Stimulated activated CD8-positive, alpha-beta memory T cell treated with anti-CD3 and anti-CD28 coated beads, Interleukin-15, amount 100 ng/mL, for 4 hours (primary cell): ENCODE measurements at places on chromosomes 1 and 21.

GRCh38 chr1:181801617-181802016 is 259.9 kb downstream of the ZNF648 start:
- no peak for DNase-seq

DNA sequence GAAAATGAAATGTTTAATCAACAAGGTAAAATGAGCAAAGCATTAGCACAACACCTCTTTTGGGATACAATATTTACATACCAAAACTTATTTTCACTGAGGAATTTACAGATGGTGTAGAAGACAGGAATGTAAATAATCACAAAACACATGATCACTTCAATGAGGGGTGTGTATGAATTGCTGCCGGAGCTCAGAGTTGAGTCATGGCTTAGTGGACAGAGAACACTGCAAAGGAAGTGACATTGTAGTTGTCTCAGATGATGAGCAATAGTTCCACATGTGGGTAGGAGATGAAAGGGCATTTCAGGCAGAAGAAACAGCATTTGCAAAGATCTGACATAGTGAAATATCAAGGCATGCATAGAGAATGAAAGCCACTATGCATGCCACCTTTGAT is 5.6 kb upstream of the KPRP start:
- DNase-seq: no peak

- DNase-seq: no peak
Measured at GRCh38 chr1:165492845-165493373, 48.0 kb upstream of the RXRG start.

DNA sequence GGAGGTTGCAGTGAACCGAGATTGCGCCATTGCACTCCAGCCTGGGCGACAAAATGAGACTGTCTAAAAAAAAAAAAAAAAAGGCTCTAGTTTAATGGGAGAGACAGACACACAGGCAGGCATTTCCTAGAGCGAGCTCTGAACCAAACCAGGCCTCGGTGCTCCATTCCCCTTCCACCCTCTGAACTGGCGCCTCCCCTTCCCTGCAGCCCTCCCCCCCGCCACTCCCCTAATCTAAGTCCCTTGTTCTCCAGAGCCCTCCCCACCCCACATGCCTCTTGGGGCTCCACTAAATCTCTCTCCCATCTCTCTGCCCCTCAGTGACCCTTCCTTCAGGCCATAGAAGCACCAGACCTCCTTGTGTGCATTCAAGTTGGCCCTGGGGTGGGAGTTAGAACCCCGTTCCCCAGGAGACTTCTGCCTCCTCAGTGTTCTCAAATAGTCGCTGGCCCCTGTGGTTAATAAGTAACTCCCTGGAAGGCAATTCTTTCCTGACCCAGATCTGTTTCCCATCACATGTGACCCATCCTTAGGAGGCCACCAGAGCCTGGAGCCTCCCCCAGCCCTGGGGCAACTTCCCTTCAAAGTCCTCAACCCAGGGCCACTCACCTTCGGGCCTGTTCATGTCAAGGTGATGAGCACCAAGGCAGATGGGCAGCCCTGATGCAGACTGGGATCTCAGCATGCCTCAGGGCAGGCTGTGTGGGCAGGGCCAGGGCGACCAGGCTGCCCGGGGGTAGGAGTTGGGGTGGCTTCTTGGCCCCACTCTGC is 42.6 kb upstream of the EPB41 start:
- no peak for DNase-seq

DNA sequence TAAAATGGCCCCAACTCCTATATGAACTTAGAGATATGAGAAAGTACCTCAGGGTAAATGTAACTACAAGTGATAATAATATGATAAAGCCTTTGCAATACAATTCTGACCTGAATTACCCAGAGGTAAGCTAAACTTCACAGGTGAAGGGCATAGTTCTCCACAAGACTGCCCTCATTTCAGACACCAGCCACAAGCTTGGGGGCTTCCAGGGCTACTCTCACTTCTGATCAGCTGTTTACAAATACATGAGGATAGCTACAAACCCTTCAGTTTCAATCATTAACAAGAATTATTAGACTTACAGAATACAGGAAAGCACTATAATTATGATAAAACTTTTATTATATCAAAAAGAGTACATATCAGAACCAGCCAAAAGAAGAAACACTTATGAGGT is 18.7 kb upstream of the DPH5 start:
- DNase-seq: no peak

DNA sequence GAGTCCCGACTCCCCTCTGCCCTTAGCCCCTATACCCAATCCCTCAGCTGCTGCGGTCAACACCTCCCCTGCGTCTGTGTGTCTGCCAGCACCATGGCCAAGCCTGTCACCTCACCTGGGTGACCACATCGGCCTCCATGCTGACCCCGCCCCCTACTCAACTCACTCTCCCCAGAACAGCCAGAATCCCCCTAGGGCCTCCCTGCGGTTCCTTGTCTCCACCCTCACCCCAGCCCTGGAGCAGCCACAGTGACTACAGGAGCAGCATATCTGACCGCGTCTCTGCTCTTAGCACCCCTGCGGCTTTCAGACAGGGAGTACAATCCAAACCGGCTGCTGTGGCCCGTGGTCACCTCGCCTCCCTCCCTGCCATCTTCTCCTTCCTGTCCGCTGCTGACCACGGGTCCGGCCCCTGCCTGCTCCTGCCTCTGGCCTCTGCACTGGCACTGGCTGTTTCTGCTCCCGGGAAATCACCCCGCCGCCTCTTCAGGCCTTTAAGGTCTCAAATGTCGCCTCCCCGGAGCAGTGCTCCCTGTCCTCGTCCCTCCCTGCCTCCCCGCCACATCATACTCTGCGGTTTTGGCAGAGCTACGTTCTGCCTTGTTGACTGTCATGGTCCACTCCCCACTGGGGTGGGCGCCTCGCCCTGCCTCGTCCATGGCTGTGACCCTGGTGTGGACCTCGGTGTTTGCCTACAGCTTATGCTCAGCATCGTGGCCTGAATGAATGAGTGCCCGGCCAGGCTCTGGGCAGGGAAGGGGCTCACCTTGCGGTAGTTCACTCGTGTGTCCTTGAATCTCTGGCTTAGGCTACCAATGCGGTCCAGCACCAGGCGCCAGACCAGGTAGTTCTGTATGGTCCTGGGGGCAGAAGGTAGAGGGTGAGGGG is 11.1 kb downstream of the PRXL2B start:
- DNase-seq: no peak

DNA sequence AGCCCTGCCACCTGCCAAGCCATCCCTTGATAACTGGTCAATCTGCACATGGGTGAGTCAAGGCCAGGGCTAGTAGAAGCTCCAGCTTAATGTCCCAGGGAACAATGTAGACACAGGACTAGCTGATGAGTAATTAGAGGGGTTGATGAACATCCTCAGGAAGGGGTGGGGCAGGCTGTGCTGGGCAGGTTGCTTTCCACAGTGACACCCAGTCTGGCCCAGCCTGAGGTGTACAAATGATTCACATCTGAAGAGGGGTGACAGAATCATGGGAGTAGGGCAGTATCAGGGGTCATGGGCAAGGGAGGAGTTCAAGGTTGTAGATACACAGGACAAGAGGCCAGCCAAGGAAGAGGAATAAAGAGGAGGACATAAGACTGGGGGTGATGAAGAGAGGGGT is 4.3 kb downstream of the LPAR3 start:
- DNase-seq: no peak

GRCh38 chr1:234926559-234927311 is 201.9 kb downstream of the TOMM20 start:
- no peak for DNase-seq

DNA sequence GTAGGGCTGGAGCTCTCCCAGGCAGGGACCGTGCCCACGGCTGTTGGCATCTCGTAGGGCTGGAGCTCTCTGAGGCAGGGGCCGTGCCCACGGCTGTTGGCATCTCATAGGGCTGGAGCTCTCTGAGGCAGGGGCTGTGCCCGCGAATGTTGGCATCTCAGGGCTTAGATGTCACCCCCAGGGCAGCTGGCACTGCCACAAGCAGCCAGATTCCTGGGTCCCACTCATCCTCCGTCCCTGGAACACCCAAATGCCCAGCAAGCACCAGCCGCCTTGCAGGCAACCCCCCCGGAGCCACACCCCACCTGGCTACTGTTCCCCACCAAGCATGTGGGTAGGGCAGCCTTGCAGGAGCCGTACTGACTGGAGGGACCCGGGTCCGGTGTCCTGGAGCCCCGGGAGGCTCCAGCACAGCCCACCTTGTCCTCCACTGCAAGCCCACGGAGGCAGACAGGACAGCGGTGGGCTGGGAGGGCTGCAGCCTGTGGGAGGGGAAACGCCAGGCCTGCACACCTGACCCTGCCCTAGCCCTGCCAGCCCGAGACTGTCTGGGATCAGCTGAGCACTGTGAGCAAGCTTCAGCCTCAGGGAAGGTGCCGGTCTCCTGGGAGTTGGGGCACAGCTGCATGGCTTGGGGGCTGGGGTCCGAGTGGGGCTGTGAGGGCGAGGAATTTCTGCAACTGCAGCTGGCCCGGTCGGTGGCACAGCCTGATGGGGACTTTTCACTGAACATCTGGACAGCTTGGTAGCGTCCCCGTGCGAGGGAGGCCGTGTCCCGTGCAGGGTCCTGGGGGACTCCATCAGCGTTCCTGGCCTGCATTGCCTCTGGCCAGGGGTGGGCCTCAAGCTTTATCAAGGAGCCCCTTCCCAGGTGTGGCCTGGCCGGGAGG is 53.6 kb downstream of the COL18A1 start:
- no peak for DNase-seq

GRCh38 chr1:195065437-195065836 is 1542.8 kb downstream of the KCNT2 start:
- no peak for DNase-seq

- no peak for DNase-seq
Measured at GRCh38 chr1:152061952-152062351, 25.1 kb upstream of the S100A11 start.

- DNase-seq: no peak
Measured at GRCh38 chr1:3827813-3828307, 29.2 kb downstream of the CEP104 start.

- DNase-seq: no peak
Measured at GRCh38 chr1:166164995-166165660, 1.7 kb downstream of the FAM78B start.

DNA sequence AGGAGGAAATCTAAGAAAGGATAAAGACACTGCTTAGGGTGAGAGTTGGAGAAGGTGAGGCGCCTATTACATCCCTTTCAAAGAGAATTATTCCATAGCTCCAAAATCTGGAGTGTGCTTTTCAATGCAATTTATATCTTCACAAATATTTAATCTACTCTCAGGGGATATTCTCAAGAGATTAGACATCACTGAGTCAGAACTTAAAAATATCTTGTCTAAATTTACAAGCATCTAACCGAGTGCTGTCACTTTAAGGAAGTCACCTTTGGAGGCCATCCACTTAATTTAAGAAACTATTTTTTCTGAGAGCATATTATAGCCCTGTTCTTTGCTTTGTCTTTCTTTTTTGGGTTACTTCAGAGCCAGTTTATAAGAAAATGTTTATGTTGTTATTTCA is 134.6 kb downstream of the TNFSF18 start:
- DNase-seq: no peak

GRCh38 chr1:180027949-180028445 is 73.4 kb downstream of the CEP350 start:
- DNase-seq: no peak

DNA sequence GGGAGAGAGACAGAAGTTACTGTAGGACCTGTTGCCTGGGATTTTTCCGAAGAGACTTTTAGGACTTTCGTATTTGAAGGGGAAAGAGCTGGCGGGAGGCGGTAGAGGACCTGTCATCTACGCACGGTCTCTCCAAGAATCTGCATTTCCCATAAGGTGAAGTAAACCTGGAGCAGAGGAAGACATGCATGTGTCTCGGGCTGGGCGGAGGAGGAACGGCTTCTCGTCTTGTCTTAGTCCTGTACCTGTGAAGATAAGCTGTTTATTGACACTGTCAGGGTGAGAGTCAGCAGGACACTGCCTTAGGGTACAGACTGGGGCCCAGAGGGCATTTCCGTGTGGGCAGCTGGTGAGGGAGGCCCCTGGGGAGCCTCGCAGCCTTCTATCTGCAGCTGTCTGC is 123.4 kb upstream of the COL6A1 start:
- no peak for DNase-seq

- DNase-seq: no peak
Measured at GRCh38 chr1:27068922-27069321, 56.3 kb upstream of the TENT5B start.

DNA sequence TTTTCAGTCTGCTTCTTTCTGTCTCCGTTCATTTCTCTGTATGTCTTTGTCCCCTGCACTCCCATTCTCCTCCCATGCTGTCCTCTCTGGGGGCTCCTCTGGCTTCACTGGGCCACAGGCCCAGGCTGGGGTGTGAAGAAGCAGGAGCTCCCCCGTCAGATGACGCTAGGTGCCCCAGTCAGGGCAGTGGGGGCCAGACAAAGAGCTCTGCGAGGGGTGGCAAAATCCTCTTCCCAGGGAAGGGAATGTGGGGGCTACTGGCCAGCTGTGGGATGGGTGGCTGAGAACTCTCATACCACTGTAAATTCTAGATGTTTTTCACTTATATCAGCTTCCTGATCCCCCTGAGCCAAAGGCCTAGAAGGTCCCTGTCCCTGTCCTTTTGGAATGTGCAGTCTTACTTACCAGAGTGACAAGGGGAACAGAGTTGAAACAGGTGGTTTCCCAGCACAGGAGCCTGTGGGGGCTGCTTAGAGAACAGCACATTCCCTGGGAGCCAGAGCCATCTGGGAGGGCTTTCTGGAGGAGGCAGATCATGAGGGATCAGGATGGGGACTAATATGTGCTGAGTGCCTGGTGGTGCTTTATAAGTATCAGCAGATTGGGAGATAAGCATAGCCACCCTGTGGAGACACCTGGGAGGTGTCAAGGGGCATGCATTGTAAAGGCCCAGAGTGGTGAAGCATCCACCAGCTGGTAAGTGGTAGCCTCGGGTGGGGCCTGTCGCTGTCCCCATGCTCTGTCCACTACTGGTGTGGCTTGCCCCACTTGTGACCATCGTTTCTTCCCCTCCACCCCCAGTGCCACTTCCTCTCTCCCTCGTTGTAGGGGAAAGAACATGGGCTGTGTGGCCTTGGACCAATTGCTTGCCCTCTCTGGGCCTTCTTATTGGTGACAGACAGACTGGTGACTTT is 10.1 kb upstream of the PADI1 start:
- DNase-seq: no peak

DNA sequence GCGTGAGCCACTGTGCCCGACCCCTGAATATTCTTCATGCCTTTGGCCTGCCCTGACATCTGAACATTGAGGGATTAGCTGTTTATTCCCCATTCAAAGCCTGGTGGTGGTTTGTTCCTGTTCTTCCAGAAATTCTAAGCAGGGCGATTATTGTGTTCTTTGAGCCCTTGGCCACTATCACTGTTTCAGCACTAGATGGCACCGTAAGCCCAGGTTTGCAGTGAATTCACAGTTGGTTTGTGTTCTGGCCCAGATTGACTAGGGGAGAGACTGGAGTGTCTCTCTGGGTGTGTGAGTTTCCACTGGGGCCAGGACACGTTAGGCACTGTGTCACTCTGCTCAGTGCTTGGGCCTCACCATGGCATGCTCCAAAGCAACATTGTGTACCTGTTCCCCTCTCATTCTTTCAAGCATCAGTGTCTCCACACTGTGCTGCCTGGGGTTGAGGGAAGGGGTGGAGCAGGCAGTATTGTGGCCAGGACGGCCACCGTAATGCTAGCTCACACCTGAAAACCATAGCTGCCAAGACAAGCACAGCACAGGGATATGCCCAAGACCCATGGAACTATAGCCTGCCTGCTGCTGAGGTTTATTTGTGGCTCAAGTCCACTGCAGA is 52.7 kb downstream of the PKN2 start:
- DNase-seq: no peak

- no peak for DNase-seq
Measured at GRCh38 chr1:169160845-169161495, 54.5 kb downstream of the ATP1B1 start.

GRCh38 chr1:43270421-43271095 is 775 bp downstream of the TMEM125 start:
- no peak for DNase-seq
